Activated T-helper 2 cell treated with anti-CD3 and anti-CD28 coated beads, Interferon-gamma antibody, Interleukin-2, Interleukin-4, amounts not matched to agents 10 μg/mL and 5 μg/mL and 100 μg/mL, durations not matched to agents 14 hours and 24 hours and 36 hours (primary cell): ENCODE measurements at places on chromosomes 12 and 14.

DNA sequence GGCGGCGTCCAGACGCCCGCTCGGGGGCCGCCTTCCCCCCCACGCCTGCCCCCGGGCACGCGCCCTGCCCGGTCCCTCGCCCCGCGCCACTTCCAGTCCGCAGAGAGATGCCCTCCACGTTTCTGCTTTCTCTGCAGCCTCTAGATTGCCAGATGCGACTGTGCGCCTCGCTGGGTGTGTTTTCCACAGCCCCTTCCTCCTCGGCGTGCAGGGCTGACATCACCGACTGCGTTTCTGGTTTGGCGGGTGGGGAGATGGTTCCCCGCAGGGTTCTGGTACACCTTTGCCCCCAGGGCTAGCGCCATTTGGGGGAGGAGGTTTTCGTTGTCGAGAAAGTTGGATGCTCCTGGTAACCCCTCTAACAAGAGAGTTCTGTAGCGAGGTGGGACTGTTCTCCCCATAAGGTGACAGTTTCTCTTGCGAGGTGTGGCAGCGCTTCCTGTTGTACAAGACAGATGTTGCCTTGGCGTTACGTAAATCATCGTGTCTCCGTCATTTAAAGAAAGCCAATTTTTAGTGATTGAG, 1.5 kb downstream of the CALM1 start:
- H3K27me3 ChIP-seq = peaks cover 1% of the 10 kb centered on the region
- H3K4me3 ChIP-seq = peak overlapping the region; percentile 94
- H3K27ac ChIP-seq = peak overlapping the region; percentile 97
- DNase-seq = peak; percentile 68
- H3K4me1 ChIP-seq = peaks cover 42% of the 10 kb centered on the region
- H3K36me3 ChIP-seq = peaks cover 49% of the 10 kb centered on the region

DNA sequence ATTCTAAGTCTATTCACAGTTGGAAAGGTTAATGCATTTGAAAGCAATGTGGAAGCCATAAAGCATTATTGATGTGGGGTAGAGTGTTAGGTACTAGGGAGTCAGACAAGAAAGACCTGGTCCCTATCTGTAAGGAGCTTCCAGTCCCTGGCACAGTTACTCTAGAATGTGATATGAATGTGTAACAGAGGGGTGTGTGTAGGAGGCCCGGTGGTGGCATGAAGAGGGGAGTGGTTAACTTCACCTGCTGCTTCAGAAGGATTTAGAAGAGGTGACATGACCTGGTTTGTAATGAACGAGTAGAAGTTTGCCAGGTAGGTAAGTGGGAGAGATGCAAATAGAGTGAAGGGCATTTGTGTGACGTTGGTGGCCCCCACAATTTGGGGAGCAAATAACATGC, 15.1 kb upstream of the GALNT6 start:
- DNase-seq = no peak
- H3K27me3 ChIP-seq = no peaks in the 10 kb centered on the region
- no peak overlapping the region for H3K4me3 ChIP-seq
- no peaks in the 10 kb centered on the region for H3K36me3 ChIP-seq
- peaks cover 4% of the 10 kb centered on the region for H3K4me1 ChIP-seq

- H3K36me3 ChIP-seq = no peaks in the 10 kb centered on the region
- H3K4me1 ChIP-seq = peaks cover 13% of the 10 kb centered on the region
- no peak overlapping the region for H3K27ac ChIP-seq
- no peak for DNase-seq
These were observed 22.8 kb downstream of the JDP2 start for GRCh38 chr14:75450381-75451276.

- no peak overlapping the region for H3K27ac ChIP-seq
- DNase-seq = no peak
- no peaks in the 10 kb centered on the region for H3K36me3 ChIP-seq
- no peaks in the 10 kb centered on the region for H3K4me1 ChIP-seq
These were observed 215.1 kb downstream of the CACNA1C start for GRCh38 chr12:2267703-2268470.

DNA sequence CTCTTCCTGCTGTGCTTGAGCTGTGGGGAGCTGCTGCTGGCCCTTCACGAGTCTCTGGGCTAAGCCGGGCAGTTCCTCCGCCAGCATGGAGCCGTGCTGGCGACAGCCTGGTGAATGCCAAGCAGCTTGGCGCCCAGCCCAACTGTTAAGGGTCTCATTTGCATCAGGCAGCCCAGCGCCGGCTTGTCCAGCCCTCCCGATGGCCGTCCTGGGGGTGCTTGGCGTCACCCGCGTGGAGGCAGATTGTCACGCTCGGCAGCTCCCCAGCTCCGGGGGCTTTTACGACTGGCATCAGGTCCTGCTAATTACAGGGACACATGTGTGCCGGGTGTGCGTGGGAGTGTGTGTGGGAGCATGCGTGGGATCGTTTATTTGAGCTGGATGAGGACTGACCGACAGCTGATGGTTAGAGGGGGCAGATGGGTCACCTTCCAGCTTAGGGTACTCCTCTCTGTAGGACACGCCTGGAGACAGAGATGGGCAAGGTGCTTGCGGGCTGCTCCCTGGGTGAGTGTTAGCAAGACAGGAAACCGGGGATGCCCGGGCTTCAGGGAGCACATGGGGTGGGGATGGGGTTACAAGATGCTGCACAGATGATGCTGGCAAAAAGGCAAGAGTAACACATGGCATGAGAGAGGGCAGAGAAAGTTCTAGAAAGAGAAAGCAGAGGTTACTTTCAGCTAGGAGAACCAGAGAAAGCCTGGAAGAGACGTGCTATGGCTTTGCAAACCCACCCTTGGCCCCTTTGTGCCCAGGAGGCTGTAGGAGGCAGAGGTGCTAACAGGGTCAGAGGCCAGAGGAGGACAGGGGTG, 64.1 kb downstream of the KIF26A start:
- H3K27ac ChIP-seq = no peak overlapping the region
- H3K4me1 ChIP-seq = no peaks in the 10 kb centered on the region
- no peaks in the 10 kb centered on the region for H3K36me3 ChIP-seq

DNA sequence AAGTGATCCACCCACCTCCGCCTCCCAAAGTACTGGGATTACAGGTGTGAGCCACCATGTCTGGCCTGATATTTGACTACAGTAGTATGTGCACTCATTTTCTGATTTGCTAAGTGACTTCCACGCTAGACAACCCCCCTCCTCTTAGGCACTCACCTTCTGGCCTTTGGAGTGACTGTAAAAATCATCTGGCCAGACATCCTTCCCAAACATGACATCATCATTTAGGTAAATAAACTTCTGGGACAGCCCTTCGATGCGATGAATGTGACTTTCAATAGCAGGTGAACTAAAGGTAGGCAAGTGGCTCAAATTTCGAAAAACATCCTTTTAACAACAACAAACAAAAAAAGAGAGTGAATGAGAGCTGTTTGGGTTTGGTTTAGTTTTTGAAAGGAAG, 30.6 kb upstream of the SYCP3 start:
- H3K27me3 ChIP-seq = no peaks in the 10 kb centered on the region
- H3K36me3 ChIP-seq = peaks cover 76% of the 10 kb centered on the region
- H3K27ac ChIP-seq = no peak overlapping the region
- DNase-seq = no peak
- H3K4me3 ChIP-seq = no peak overlapping the region

DNA sequence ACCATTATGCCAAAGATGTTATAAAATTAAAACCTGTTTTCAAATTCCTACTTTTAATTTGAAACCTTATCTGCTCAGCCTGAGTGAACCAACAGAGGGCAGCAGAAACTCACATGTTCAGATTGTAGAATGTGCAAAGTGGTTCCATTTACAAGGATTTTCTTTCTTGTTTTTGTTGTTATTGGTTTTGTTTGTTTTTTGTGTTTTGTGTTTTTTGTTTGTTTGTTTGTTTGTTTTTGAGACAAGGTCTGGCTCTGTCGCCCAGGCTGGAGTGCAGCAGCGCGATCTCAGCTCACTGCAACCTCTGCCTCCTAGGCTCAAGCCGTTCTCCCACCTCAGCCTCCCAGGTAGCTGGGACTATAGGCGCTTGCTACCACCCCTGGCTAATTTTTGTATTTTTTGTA, 22.8 kb upstream of the GARIN2 start:
- peaks cover 19% of the 10 kb centered on the region for H3K4me1 ChIP-seq
- no peak overlapping the region for H3K27ac ChIP-seq
- DNase-seq = no peak
- H3K4me3 ChIP-seq = no peak overlapping the region
- no peaks in the 10 kb centered on the region for H3K27me3 ChIP-seq

DNA sequence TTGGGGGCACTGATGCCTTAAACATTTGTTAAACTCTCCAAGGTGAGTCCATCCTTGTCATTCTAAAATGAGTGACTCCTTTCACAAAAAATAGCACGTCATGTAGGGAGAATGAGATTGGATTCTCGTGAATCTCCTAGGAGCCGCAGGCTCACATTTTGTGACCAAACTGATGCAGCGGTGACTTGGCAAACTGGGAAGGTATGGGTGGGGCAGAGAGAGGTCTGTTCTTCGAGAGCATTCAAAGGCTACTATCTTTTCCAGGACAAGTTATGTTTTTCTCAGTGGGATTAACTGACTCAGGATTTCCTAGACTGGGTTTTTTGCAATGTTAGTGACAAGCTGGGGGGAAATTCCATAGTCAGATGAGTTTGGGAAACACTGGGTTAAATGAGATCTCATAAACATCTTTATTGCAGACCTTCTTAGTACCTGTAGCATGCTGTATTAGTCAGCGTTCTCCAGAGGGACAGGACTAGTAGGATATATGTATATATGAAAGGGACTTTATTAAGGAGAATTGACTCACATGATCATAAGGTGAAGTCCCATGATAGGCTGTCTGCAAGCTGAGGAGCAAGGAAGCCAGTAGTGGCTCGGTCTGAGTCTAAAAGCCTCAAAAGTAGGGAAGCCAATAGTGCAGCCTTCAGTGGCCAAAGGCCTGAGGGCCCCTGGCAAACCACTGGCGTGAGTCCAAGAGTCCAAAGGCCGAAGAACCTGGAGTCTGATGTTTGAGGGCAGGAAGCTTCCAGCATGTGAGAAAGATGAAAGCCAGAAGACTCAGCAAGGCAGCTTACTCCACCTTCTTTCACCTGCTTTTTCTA, 61.0 kb downstream of the FOXN4 start:
- H3K4me1 ChIP-seq = peaks cover 25% of the 10 kb centered on the region
- H3K4me3 ChIP-seq = no peak overlapping the region
- no peak for DNase-seq
- no peaks in the 10 kb centered on the region for H3K27me3 ChIP-seq

DNA sequence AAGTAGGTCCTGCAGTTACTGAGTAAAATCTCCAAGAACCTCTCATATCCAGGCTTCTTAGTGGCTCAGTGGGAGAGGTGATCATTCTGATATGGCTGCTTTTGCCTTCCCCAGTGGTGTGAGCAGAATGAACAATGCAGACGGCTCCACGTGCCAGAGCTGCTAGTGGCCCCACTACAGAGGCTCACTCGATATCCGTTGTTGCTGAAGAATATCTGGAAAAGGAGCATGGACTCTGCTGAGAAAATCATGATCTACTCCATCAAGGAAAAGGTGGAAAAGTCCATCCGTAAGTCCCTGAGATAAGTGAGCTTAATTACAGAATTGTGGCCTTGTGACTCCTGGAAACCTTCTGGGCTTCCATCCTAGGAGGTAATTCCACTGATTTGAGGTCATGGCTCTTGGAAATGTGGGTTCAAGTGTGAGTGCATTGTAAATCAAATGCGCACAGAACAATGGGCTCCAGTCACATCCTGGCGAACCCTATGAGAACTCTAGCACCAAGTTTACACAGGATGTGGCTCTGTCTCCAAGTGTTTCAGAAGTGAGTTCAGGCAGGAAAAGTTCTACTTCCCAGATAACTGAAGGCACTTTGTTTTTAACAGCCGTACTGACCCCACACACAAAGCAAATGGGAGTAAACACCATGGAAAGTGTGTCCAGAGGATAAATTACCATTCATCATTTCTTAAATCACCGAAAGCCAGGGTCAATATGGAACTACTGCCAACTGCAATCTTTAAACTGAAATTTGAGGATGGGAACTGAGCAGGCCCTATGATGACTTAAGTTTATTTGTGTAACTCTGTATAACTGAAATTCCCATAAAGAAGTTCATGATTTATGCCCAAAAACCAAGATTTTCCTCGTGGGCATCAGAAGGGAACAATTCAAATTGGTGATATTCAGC, 51.4 kb downstream of the PLEKHG7 start:
- peaks cover 22% of the 10 kb centered on the region for H3K27me3 ChIP-seq
- no peaks in the 10 kb centered on the region for H3K36me3 ChIP-seq
- no peaks in the 10 kb centered on the region for H3K4me1 ChIP-seq
- no peak overlapping the region for H3K4me3 ChIP-seq
- DNase-seq = no peak

- DNase-seq = no peak
- H3K4me1 ChIP-seq = no peaks in the 10 kb centered on the region
- H3K36me3 ChIP-seq = no peaks in the 10 kb centered on the region
- H3K27ac ChIP-seq = no peak overlapping the region
- no peaks in the 10 kb centered on the region for H3K27me3 ChIP-seq
These were observed 452.2 kb upstream of the RPL10L start for GRCh38 chr14:47103771-47104170.

DNA sequence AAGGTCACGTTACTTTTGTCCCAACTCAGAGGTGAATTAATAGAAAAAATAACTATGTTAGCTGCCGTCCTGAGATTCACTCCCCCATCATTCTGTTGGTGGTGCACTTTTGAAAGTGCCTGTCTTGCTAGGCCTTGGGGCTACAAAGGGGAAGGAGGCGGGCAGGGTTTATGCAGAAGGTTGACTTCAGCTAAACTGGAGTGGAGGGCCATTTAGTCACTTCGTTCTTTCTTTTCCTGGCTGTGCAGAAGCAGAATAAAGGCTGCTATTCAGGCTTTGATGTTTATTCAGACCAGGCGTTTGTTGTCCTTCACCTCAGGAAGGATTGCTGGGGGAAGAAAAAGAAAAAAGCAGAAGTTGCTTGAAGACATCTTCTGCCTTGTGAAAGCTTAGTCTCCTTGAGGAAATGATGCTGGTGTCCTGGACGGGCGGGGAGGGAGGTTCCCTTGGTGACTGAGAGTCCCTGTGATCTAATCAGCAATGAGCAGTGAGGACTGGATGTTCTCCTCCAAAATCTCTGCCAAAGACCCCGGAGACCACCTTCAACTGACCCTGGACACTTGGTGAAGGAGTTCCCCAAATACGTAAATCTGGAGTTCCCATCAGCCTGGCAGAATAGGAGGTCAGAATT, 4.0 kb downstream of the GLT1D1 start:
- peaks cover 26% of the 10 kb centered on the region for H3K27me3 ChIP-seq
- peaks cover 3% of the 10 kb centered on the region for H3K36me3 ChIP-seq
- peaks cover 3% of the 10 kb centered on the region for H3K4me1 ChIP-seq
- no peak overlapping the region for H3K4me3 ChIP-seq

- peaks cover 2% of the 10 kb centered on the region for H3K4me1 ChIP-seq
- no peaks in the 10 kb centered on the region for H3K36me3 ChIP-seq
- DNase-seq = no peak
- no peak overlapping the region for H3K4me3 ChIP-seq
- H3K27ac ChIP-seq = no peak overlapping the region
- H3K27me3 ChIP-seq = peaks cover 3% of the 10 kb centered on the region
These were observed 81.9 kb downstream of the NINJ2 start for GRCh38 chr12:581321-581720.

- H3K27me3 ChIP-seq = peaks cover 5% of the 10 kb centered on the region
- H3K36me3 ChIP-seq = no peaks in the 10 kb centered on the region
- no peak overlapping the region for H3K4me3 ChIP-seq
These were observed 198.1 kb upstream of the DIO3 start for GRCh38 chr14:101363261-101363555.
